Activated CD4-positive, alpha-beta T cell treated with anti-CD3 and anti-CD28 coated beads, Interleukin-2, amount 50 U/mL, for 16 hours (primary cell): ENCODE measurements at places on chromosomes 12 and 14.
A peak's percentile ranks its signal among the peaks of the same experiment; 100 is the strongest.

DNA sequence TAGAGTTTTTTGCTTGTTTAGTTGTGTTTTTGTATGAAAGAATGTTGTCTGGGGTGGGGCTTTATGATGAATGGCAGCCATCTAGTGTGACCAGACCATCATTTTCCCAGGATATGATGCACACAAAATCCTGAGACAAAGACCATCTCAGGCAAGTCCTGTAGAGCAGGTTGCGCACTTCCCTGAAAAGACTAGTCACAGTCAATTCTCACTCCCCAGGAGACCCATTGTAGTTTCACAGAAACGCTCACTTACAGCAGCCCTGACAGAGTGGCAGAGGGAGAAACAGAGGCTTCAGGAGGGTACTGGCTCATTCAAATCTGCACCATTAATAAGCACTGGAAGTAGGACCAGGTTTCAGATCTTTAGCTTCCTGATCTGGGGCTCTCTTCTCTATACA is 183.2 kb downstream of the TMEM117 start:
- DNase-seq = no peak

- no peak for DNase-seq
Measured at GRCh38 chr12:15289192-15289591, 33.1 kb upstream of the PTPRO start.

DNA sequence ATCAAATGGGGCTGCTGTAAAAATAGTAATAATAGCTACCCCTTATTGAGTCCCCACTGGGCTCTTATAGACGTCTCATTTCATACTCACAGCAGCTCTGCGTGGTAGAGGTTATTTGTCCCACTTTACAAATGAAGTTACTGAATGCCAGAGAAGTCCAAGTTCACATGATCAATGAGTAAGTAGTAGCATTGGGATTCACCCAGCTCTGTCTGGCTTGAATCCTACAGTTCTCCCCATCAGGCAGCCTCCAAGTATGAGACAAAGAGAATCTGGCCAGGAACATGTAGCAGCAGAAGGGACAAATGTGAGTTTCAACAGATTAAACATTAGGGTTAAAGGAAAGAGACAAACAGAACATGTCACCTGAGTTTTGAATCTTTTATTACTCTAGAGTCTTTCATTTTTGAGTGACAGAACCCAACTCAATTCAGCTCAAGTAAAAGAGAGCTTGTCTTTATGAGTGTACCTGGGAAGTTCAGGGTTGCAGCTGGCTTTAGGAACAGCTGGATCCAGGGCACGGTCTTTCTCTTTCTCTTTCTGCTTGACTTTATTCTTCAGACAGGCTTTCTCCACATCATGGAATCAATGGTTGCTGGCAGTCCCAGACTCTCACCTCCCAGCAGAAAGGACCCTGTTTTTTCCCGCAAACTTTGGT is 64.1 kb upstream of the JDP2 start:
- no peak for DNase-seq

DNA sequence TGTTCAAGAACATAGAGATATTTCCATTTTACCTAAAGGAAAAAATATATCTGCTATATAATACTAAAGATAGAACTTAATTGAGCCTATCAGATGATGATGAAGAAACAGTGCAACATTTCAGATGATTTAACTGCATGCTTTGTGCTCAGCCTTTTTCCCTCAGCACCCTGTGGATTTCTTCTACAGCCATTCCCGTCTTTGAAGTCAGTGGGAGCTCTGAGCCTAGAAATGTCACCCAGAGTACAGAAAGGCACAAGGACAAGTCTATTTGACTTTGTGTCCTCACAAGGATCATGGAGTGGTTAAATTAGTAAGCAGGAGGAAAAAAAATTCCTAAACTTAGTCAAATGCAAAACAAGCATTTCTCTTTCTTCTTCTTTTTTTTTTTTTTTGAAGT is 994.0 kb upstream of the FLRT2 start:
- DNase-seq = no peak

- no peak for DNase-seq
Measured at GRCh38 chr14:79021766-79022165, 851.6 kb downstream of the NRXN3 start.

DNA sequence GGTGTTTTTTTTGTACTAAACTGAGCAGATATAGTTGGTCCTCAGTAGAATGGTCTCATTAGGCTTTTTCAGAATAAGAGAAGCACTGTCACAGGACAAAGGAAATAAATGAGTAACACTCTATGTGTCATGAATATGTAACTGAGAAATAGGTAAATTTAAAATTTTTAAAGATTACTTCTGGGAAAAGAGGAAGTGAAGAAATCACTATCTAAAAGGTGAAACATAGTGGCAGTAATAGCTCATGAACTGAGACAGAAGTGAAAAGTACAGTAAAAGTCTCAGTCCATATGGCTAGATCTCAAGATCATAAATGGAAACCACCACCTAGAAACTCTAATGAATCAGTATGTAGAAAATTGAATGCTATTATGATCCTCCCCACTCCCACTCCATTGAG is 89.3 kb upstream of the TTC7B start:
- DNase-seq = peak; percentile 37

GRCh38 chr12:49330032-49330619 is 6.9 kb downstream of the C1QL4 start:
- DNase-seq = no peak

DNA sequence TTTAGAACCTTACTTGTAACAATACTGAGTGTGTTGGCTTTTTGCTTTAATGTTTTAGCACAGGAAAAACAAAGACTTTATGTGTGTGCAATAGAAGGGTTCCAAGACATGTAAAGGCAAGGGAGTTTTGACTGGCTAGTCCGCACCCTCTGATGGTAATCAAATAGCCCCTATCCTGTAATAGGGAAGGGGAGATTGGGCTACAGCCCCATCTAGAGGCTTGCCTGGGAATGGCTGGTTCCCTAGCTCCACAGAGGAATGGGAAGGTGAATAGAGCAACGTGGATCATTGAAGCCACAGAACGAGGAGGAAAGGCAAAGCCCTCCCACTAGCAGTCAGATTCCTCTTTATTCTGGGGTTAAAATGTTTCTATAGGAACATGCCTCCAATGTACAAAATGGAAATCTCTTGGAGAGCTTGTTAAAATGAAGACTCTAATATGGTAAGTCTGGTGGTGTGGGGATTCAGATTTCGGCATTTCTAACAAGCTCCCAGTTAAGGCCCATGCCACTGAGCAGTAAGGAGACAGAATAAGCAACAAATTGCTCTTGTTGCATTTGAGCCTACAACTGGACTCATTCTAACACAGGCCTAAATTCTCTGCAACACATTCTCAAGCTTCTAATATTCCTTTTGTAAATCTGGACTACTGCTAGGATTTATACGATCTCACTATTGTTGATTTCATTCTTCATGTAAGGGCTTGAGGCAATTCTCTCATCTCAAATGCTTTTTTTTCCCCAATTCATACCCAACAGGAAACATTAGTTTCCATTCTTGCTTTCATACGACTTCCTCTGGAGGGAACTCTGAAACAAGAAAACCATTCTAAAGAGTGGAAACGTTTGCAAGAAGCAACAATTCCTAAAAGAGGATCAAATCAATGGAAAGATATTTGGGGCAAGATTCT is 57.1 kb downstream of the NIN start:
- peak; percentile 53 for DNase-seq

DNA sequence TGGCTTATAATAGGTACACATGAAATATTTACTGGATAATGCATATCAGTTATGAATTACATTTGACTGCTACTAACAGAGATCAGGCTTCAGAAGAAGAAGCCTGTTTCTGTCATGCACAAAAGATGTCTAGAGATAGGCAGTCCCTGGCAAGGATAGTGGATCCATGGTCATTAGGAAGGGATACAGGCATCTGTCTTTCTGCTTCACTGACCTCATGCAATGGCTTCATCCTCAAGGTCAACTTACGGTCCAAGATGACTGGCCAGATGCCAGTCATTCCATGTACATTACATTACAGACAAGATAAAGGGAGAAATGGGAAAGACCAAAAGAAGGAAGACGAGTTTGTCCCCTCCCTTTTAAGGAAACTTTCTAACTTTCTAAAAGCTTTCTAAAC is 94.0 kb downstream of the NUAK1 start:
- DNase-seq = no peak

DNA sequence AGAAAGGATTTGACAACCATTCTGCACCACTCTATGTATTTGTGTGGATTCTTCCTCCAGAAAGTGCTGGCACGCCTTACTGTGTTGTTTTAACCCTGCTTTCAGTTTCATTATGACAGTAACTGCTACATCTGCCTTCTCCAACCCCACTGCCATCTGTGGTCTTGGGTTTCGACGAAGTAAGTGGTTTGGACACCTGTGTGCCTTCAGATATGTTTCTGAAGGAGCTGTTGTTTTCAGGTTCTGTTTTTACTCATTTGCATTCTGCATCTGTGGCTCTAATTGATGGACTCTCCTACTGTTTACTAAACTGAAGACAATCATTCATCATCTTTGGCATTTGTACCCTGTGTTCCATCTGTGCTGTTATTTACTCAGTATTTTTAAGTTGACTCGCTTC is 4.1 kb downstream of the TSHR start:
- DNase-seq = peak; percentile 96
